Iris pigment epithelial cell (primary cell): ENCODE measurements at places on chromosomes 5 and 9.
A peak's percentile ranks its signal among the peaks of the same experiment; 100 is the strongest.

DNA sequence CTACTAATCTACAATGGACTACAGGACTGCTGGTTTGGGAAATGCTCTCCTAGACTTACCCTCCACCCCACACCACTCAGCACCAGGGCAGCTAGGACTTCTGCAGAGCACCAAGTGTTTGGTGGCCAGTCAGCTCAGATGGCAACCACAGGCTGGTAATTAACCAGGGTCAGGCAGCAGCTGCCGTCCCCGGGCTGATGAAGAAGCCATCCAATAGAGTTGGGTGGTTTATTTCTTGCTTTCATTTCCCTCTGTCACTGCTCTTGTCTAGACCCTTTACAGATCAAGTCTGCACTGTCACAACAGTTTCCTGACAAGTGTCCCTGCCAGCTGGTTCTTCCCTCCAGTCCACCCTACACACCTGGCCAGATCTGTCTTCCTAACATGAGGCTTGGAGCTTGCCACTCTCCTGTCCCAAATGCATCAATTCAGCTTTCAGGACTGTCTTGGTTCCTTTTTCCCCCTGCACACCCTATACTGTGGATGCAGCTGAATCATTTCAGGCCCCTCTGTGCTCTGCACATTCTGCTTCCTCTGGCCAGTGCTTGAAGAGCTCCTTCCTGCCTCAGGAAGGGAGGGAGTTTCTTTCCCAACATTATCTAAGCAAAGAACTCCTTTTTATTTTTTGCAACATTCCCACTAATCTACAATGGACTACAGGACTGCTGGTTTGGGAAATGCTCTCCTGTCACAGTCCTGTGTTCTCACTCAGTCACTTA is 30.2 kb upstream of the HSPA9 start:
- no peak for DNase-seq

GRCh38 chr9:101791938-101792337 is 53.5 kb upstream of the GRIN3A start:
- peak; percentile 27 for DNase-seq

DNA sequence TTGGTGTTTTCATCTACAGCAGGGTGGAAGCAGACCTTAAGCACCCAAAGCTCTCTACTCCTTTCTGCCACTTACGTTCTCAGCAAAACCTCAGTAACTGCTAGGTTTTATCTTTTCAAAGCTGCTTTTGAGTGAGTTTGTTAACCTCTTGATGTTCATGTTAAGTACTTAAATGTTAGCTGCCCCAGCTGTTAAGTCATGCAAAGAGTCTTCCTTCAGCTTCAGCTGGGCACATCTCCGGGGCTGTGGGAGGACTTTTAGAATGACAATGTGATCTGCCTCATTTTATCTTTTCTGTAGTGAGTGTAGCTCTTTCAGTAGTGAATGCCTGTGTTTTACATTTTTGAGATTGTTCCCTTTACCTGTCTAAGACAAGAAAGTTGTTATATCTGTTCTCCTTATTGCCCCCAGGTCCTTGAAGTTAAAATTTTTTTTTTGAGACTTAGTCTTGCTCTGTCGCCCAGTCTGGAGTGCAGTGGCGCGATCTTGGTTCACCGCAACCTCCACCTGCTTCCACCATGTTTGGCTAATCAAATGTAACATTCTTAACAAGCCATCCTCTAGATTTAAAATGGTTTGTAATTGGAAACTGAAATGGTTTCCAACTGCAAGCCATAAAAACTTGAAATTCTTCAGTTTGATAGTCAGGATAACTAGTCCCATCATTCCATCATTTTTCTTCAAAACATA is 19.6 kb downstream of the KDM4C start:
- no peak for DNase-seq

DNA sequence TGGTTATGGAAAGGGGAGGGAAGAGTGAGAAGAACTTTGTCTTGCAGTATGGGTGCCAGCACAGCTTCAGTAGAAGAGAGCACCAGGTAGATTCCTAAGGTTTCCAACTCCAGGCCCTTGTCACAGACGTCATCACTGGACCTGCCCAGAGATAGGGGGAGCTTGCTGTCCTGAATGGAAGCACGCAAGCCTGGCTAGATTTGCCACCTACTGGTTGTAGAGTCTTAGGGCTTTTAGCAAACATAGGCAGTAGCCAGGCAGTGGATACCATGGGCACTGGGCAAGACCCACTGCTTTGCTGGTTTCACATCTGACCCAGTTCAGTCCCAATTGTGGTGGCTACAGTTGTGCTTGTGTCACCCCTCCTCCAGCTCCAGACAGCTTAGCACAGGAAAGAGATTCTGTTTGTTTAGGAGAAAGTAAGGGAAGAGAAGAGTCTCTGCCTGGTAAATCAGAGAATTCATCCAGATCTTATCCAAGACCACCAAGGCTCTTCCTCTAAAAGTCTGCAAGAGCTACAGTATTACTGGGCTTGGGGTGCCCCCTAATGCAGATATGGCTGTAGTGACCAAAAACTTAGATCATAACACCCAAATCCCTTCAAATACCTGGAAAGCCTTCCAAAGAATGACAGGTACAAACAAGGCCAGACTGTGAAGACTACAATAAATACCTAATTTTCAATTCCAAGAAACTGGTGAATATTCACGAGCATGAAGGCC is 158.9 kb downstream of the HINT1 start:
- no peak for DNase-seq

DNA sequence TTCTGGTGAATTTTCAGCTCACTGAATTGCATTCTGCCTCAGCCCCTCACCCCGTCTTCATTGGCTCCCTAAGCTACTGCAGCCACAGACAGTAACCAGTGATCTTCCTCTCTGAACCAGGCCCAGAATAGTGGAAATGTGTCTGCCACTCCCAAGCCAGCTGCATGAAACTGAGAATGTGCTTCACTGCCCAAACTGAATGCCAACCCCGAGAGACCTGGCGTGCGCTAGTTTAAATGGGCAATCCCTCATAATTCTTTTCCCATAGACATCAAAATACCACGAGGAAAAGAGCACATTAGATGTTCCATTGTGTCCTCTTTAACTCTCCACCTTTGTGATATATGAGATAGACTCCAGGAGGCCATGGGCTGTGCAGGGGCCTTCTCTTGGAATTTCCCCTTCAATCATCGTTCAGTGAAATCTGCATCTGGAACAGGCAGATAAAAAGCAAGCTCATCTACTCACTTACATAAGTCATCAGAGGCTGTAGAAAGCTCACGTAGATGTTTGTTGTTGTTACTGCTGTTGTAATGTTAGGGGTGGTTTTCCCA is 320.2 kb downstream of the NFIB start:
- peak; percentile 34 for DNase-seq

GRCh38 chr9:89340332-89340731 is 22.0 kb downstream of the SECISBP2 start:
- DNase-seq = no peak

GRCh38 chr9:121450241-121450640 is 49.4 kb downstream of the GGTA1 start:
- DNase-seq = no peak

GRCh38 chr5:121399879-121400278 is 451.8 kb upstream of the FTMT start:
- DNase-seq = no peak

DNA sequence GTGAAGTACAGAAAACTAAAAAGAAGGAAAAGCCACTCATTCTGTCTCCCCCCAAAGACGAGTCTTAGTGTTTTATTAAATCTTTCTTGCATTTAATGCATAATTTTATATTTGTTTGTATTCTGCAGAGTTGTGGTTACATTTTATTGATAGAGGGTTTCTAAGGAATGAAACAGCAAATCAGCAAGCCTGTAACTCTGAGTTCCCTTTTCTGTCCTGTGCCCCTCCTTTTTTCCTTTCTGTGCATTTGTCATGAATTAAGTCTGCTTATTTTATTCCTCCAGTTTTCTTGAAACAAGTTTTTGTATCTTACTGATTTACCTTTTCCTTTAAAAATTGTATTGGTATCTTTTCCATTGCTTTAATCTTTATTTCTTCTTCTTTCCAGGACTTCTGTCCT is 132.8 kb downstream of the MUSK start:
- no peak for DNase-seq

GRCh38 chr5:6843821-6844220 is 130.6 kb downstream of the TENT4A start:
- no peak for DNase-seq

- DNase-seq = no peak
These were observed 25.1 kb downstream of the ACSL6 start for GRCh38 chr5:131986161-131986912.

DNA sequence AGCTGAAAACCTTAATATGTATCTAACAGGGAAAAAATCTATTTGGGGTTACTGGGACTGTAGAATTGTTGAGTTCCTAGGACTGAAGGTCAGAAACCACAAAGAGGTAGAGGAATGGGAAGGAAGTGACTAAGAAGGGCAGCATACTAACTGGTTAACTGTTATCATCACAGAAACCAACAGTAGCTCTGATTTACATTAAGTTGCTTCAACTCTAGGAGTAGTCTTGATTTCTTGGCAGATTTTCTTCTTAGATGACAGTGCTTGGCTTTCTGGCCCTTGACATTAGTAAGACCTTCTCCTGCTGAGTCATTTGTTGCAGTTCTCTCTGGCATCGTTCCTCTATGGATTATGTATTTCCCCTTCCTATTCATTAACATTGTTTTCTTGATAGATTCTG is 116.1 kb upstream of the RASA1 start:
- DNase-seq = peak; percentile 96

DNA sequence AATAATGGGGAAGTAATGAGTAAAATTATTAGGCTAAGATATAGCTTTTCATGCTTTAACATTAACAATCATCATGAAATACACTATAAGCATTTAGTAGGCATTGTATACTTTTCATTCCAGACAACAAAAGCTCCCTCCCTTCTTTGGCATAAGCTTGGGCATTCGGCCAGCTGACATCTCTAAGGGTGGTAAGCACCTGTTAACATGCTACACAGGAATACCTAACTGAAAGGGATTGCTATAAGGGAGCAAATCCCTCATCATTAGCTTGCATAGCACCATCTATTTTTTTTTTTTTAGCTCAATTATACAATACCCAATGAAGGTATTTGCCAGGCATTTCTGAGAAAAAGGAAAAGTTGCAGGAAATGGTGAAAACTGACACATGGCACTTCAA is 16.6 kb downstream of the STRBP start:
- no peak for DNase-seq

- DNase-seq = peak; percentile 20
These were observed 84.7 kb downstream of the PARP8 start for GRCh38 chr5:50751064-50751657.

DNA sequence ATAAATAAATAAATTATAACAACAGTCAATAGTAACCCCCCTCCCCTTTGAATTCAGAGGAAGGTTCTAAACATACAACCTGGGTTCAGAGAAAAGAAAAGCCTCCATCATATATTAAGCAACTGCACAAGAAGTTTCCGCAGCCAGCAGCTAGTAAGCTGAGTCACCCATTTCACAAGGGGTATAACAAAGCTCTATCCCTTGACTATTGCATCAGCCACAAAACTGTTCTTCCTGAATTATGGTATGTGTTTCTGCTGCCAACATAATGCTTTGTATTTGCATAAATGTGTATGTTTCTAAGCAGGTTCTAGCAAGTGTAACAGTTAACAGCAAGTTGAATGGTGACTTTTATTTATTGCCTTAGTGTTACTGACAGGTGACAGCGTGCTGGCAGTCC is 6.8 kb upstream of the CEP120 start:
- peak; percentile 96 for DNase-seq

- no peak for DNase-seq
These were observed 19.2 kb upstream of the MTMR12 start for GRCh38 chr5:32331935-32332274.

DNA sequence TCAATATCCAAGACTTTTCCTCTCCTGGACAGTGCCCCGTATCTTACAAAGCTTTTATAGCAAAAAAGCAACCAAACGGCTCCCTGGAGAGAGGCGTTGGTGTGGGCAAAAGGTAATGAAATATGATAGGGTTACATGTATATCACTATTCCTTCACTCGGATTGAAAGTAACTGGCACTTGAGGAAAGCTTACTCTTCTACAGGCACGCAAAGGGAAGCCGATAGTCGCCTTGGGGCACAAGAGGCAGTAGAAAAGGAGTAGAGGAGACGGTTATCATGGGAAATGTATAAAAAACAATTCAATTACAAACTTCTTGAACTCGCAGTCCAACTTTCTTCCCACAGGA is 1.1 kb downstream of the DIAPH1 start:
- no peak for DNase-seq

DNA sequence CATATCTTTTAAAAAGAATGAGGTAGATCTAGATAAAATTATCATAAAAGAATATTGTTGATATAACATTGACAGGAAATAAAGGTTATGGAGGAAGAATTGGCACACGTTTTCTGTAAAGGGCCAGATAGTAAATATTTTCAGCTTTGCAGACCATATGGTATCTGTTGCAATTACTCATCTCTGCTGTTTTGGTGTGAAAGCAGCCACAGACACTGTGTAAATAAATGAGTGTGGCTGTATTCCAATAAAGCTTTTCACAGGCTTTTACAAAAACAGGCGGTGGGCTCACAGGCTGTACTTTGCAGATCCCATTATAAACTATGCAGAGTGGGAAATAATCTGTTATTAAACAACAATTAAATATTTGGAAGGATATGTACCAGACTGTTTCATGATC is 87.4 kb downstream of the SGCD start:
- DNase-seq = peak; percentile 36

DNA sequence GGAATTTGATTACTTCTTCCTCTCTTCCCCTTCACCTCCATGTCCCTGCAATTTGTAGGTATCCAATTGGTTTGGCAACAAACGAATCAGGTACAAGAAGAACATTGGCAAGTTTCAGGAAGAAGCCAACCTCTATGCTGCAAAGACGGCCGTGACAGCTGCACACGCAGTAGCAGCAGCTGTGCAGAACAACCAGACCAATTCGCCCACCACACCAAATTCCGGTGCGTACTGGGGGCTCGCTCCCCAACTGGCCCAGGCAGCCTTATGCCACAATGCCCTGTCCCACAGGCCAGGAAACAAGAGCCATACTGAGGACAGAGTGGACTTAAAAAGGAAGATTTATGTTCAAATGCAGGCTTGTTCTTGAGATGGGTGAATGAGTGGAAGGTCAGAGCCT is 213.5 kb downstream of the PBX3 start:
- DNase-seq = no peak

DNA sequence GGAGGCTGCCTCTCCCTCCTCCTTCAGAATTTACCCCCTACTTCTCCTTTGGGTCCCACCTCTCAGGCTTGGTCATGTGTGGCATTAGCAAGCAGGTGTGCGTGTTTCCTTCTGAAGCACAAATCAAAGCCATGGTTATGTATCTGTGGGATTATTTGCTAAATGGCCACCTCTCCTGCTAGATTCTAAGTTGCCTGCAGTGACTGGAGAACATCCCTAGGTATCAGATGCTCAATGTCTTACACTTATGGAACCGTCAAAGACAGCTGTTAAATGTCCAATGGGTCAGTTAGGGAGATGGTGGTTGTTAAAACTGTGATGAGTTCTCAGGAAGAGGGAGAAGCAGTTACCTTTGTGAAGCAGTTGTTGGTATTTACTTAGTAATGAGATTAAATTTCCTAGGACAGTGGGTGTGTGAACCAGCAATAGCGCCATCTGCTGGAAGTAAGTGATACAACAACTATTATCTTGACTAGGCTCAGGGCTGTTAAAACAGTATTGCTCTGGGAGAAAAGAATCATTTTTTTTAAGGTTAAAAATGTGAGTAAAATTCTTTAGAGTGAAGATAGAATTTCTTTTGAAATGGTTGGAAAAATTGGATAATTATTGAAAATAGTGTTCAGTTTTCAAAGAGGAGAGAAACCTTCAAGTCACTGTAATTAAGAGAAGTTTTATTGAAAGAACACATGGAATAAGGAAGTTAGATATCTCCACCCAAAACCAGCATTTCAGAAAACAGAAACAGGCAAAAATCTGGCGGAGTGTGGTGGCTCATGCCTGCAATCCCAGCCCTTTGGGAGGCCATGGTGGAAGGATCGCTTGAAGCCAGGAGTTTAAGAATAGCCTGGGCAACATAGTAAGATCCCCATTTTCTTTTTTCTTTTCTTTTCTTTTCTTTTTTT is 71.3 kb downstream of the TMC1 start:
- peak; percentile 66 for DNase-seq
